ENCODE measurements at places on chromosomes 11 and 22.

- DNase-seq, result no peak
Observed at GRCh38 chr11:70625582-70626518, 227.5 kb downstream of the CTTN start.

DNA sequence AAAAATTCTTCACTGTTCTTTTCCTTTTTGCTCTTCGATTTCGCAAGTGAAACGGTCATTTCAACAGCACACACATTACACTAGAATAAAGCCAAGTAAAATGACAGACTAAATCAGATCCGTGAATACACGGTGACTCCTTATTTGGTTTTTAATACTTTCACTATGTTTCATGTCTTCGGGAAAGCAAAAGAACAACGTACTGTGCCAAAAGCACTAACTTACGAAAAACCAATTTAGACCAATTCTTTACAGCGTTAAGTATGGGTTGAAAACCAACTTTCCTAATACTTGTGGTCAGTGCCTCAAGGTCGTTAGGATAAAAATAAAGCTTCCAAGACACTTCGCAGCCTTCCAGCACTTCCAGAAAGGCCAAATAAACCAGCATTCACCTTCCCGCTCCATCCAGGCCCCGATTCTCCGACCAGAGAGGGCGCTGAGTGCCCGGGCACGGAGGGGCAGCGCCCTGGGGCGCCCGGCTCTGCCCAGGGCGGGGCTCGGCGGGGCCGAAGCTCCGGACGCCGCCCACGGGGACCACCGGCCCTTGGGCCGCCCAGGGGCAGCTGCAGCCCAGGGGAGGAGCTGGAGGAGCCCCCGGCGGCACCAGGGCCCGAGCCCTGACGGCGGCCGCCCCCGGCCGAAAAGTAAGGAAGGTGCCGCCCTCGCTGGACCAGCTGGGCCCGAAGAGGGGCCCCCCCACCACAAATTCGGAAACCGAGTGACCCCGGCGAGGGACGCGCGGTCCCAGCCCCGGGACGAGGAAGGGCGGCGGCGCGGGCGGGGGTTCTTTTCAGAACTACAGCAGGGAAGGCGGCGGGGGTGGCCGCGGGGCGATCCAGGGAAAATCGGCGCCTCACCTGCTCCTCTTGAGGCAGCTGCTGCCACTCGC lies 499 bp downstream of the ATL3 start:
- DNase-seq, result peak; percentile 51

GRCh38 chr22:46806794-46807193 lies 44.3 kb downstream of the TBC1D22A start:
- no peak for DNase-seq

- DNase-seq, result no peak
Observed at GRCh38 chr11:74492084-74492483, 1.4 kb downstream of the LIPT2 start.

DNA sequence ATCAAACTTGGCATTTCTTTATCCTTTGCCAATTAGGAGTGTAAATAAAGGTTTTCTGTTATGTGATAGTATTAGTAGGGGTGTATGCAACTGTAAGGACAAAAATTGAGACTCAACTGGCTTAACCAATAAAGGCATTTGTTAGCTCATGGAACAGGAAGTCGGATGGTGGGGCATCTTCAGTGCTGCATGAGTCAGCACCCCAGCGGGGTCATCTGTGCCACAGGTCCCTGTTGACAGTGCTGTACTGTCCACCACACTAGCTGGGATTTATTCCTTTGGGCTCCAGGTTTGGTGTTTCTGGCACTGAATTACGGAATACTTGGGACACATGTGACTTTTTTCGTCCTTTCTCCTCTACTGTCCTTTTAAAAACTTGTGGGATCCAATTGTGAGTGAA lies 86.0 kb downstream of the PPP6R3 start:
- peak; percentile 20 for DNase-seq

DNA sequence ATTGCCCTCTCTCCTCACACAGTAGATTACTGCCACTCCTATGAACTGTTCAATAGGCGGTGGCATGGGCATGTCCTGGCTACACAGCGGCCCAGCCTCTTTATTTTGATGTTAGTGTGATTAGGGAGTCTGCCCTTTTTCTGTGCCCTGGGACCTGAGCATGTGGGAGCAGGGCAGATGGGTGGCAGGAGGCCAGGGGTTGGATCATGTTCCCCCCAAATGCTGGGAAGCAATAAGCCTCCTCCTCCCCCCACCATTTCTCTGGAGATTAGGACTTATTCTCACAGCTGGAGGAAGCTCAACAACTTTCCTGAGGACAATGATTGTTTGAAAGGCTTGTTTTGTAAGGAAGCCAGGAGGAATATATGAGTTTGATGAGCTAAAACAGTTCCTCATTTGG lies 848 bp downstream of the HEPN1 start:
- no peak for DNase-seq

DNA sequence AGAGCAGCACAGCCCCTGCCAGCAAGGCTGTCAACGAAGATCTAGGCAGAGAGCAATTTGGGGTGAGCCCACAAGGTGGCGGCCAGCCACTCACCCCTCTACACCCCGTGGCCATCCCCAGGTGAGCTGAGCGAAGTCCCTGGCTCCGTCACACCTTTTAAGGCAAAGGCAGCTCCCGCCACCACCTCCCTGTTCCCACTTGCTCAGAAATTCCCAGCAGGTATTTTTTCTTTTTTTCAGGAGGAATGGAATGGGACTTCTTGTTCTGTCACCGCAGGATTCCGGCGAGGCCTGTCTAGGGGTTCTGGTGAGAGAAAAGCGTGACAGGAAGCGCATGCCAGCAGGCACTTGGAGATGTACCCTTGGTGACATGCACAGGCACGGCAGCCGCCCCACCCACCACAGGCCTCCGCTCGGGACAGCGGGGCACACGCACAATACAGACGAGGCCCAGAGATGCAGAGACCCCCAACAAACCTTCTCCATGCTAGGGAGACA lies 10.0 kb downstream of the RPL3 start:
- DNase-seq, result peak; percentile 66

DNA sequence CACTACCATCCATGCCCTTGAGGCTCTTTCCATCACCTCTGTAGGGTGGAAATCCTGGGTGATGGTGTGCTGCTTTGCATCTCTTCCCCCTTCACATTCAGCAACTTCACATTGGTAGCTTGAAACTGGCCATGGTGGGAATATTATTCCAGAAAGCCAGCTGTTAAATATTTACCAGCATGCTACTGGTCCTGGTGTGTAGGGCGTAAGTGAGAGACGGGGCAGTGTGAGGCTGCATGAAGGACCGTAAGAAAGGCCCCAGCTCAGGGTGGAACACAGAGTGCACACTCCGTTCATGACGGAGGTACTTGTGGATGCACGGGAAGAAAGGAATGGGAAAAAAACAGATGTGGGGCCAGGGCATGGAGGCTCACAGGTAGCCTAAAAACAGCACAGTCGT lies 121.3 kb downstream of the PKNOX2 start:
- DNase-seq, result no peak

- DNase-seq, result no peak
Observed at GRCh38 chr11:83174008-83174407, 17.1 kb downstream of the PCF11 start.

- no peak for DNase-seq
Observed at GRCh38 chr11:60834742-60835533, 7.0 kb upstream of the CCDC86 start.

- DNase-seq, result no peak
Observed at GRCh38 chr11:78080818-78081495, 1.3 kb upstream of the NDUFC2 start.

GRCh38 chr11:116093481-116094270 lies 589.5 kb upstream of the CADM1 start:
- no peak for DNase-seq

DNA sequence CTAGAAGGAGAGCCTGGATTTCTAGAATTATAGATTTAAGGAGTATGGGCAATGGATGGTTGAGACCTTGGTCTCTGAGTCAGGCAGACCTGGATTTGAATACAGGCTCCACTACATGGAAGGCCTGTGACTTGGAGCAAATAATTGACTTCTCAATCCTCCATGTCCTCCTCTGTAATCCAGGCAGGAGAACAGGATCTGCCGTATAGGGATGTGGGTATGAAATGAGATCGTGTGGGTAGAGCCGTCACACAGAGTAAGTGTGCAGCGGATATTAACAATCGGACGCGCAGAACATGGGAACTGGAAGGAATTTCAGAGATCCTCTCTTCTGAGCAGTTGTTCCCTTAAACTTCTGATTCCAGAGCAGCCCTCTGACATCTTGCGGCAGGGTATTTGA lies 11.5 kb upstream of the TMPRSS13 start:
- no peak for DNase-seq
